ENCODE measurements at places on chromosomes 1 and 21. TPM values are rescaled to one million over a fixed set of nuclear protein-coding genes. Genes with fewer than 3 reads are reported as not detected.

DNA sequence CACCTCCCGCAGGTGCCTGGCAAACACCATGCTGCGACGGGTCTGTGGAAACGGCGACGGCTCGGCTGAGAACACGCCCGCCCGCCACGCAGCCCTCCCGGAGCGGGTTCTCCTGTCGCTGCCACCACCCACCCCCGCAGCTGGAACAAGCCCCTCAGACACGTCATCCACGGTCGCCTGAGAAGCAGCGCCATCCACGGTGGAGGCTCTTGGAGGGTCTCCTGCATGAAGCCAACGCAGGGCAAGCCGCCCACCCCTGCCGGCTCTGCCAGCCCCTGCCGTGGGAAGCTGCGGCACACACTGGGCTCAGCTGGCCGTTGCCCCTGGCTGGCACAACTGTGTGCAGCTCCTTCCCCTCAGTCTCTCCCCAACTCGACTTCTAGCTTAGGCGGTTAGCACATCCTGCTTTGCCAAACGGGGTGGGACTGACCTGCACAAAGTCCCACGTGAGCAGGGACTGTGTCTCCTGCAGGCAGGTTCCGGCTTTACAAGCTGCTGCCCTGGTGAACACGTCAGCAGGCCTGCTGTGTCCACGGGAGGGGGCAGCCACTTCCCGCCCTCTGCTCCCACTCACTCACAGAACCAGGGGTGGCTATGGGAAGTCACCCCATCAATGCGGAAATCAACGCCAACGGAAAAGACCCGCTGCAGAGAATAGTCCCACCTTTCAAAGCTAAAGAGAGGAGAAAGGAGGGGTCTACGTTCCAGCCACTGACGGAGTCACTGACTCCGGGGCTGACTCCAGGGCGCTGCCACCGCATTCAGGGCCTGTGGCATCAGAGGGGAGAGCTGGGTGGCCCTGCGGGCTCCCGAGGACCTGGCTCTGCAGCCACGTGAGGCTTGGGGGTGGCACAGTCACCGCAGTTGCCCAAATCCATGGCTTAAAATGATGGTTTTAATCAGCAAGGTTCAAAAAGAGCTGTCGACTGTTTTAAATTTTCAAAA, 10.3 kb downstream of the POFUT2 start:
- DNase-seq, result no peak

TMPRSS2 gene
- total RNA-seq, result not detected

LAD1 gene
- total RNA-seq, result 0.10 TPM

PGLYRP4 gene
- total RNA-seq, result not detected

GRCh38 chr1:202144402-202145067, at the start of gene ARL8A:
TSS of gene ARL8A (minus strand) at chr1:202144737. CDS start at chr1:202144572, 165 bp downstream.
- peak; percentile 78 for DNase-seq

CFH gene
- not detected for total RNA-seq

GRCh38 chr1:19744886-19745285, 54.8 kb downstream of the TMCO4 start:
- no peak for DNase-seq

DNA sequence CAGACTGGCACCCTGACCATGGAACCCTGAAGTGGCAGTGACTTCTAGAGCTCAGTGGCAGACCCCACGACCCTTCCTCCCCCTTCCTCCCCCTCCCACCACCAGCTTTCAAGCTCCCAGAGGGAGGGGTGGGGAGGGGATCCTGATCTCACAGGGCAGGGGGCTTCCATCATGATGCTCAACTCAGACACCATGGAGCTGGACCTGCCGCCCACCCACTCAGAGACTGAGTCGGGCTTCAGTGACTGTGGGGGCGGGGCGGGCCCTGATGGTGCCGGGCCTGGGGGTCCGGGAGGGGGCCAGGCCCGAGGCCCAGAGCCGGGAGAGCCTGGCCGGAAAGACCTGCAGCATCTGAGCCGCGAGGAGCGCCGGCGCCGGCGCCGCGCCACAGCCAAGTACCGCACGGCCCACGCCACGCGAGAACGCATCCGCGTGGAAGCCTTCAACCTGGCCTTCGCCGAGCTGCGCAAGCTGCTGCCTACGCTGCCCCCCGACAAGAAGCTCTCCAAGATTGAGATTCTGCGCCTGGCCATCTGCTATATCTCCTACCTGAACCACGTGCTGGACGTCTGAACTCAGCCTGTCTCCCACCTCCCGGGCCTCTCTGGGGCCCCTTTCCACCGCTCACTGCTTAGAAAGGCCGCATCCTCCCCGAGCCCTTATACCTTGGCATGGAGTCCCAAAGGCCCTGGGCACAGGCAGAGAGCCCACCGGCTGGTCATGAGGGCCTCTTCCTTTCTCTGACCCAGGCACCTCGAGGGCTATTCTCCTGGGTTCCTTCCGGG, 3.9 kb downstream of the NHLH1 start:
- DNase-seq, result no peak

- no peak for DNase-seq
Observed at GRCh38 chr1:151347523-151348246, 633 bp upstream of the RFX5 start.

CSF1 gene
- total RNA-seq, result 4.1 TPM

GRCh38 chr1:62706985-62707743, 19.0 kb upstream of the DOCK7 start:
- no peak for DNase-seq

DNA sequence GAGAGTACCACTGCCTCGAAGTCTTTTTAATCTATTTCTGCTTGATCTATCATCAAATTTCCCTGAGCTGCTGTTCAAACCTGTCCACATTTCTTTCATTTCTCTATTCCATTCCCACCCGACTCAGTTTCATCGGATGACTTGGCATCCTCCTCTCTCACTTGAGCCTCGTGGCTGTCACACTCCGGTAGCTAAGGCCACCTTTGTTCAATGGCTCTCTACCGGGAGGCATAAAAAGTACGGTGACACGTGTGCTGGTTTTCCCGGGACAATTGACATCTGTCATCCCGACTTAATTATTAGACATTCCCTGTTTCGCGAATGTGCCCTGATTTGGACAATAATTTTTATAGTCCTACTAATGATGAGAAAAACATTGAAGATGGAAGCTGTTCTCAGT, 22.6 kb downstream of the MIS18A start:
- DNase-seq, result no peak

- no peak for DNase-seq
Observed at GRCh38 chr1:17710889-17711576, 44.1 kb upstream of the ACTL8 start.

NBPF20 gene
- 9.7 TPM for total RNA-seq

ELF3 gene
- 1.5 TPM for total RNA-seq

ANKRD65 gene
- not detected for total RNA-seq

TIE1 gene
- total RNA-seq, result 0.10 TPM

DNA sequence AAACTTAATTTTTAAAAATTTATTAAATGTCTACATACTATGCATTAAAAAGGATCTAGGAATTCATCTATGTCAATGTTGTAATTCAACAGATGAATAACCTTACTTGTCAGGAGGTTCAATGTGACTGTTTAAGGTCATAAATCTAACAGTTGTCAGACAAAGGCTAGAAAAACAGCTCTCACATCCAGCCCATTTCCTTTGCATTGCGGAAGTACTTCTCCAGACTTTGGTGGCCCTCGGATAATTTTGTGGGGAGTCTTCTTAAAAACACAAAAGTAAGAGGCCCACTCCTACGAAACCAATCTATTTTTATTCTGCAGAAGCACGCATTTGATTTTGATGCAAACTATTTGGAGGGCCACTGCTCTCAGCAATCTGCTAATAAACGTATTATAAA, 122.6 kb upstream of the CHRM3 start:
- no peak for DNase-seq

DNA sequence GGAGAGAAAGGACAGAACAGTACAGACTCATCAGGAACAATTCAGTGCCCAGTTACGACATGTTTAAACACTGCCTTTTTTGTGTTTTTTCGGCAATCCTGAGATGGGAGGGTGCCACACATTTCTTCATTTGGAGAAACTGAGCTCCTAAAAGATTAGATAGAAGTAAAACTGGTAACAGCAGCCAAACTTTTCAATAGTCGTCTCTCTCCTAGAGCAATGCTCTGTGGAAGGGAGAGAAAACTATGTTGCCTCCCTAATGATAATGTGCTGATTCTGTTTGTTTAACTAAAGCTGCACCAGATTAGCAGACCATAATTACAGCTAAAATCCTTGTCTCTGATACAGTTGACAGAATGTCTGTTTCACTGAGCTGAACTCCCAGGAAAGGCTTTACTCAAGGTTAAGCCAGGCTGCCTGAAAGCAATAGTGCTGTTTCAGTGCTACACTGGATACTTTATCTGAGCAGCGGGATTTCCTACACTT, 76.2 kb upstream of the CXADR start:
- DNase-seq, result no peak

PPT1 gene
- 38.2 TPM for total RNA-seq

DNA sequence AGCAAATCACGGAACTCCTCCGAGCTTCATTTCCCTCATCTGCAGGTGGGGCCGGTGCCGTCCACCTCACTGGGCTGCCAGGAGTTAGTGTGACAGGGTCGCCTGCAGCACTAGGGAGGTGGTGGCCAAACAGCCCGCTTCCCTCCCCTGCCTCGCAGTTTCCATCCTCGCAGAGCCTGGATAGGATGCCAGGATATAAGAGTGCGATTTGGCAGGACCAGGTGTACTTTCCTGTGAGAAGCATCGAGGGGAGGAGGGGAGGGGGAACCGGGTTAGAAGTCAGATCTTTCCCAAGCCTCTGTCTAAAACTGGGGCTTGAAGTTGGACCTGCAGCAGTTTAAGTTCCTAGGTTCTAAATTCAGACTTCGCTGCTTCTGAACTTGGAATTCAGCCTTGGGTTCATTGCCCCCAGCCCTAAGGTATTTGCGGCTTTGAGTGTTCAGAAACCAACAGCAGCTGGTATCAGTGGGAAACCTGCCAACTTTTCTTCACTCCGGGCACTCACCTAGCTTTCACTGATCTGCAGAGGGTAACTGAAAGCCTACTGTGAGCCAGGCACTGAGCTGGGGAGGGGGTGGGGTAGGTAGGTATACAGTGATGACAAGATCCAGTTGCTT, 1.7 kb upstream of the JUN start:
- DNase-seq, result no peak

CADM3 gene
- total RNA-seq, result 0.39 TPM

DNA sequence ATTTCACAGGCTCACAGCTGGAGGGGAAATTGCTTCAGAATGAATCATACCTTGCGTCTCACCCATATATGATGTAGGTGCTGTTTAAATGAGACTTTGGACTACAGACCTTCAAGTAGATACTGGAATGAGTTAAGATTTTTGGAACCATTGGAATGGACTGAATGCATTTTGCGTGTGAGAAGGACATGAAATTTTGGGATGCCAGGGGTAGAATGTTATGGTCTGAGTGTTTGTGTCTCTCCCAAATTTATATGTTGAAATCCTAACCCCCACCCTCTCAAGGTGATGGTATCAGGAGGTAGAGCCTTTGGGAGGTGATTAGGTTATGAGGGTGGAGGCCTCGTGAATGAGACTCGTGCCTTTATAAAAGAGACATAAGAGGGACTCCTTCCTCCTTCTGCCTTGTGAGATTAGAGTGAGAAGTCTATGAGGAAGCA, 41.4 kb downstream of the KCNK1 start:
- no peak for DNase-seq

PLA2G2D gene
- total RNA-seq, result 1.7 TPM

OR10J5 gene
- total RNA-seq, result not detected

GRCh38 chr1:67184838-67185421, 18.7 kb downstream of the IL23R start:
- no peak for DNase-seq

Data from B cell (primary cell).